Activated CD4-positive, alpha-beta T cell treated with anti-CD3 and anti-CD28 coated beads, Interleukin-2, amount 10 ng/mL, durations not matched to agents 7 days and 5 days (primary cell): ENCODE measurements at places on chromosomes 4 and X.

GRCh38 chrX:111874241-111874640, 1.7 kb upstream of the TRPC5OS start:
- no peak for DNase-seq

GRCh38 chrX:24215272-24215671, 65.7 kb downstream of the ZFX start:
- no peak for DNase-seq

- no peak for DNase-seq
Observed at GRCh38 chr4:153223930-153224329, 19.7 kb downstream of the TRIM2 start.

- no peak for DNase-seq
Observed at GRCh38 chr4:86910369-86910768, 18.1 kb upstream of the C4orf36 start.
